ENCODE measurements at places on chromosomes 6 and 20.

DNA sequence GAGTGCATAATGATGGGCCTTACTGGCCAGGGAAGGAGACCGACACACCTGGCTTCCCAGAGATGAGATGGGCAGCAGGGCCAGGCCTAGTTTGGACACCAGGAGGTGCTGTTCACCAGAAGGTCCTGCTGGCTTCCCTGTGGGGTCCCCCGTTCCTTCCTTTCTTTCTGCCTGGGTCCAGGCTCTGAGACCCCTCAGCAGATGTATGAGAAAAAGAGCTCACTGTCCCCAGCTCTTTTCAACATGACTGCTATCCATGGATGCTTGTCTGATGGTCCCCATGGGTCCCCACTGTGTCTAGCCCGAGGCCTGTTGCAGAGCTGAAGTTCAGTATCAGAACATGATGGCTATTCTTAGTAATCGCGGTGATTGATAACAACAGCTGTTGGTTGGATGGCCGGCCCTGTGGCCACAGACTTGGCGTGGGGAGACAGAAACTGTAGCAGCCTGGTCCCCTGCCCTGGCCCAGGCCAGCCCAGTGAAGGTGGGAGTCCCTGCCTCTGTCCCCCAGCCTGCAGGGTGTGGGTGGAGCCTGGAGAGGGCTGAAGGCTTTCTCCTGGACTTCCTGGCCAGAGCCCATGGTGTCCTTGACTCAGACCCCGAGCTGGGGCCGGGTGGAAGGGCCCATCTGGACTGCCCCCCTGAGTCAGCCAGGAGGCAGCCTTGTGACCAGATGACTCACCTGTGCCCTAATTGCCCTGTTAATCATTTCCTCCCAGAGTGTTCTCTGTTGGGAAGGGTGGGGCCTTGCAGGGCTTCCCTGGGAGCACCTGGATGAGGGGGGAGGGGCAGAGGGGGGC lies 9.9 kb upstream of the BAK1 start:
- no peak for DNase-seq

- no peak for DNase-seq
These were observed 1223.6 kb upstream of the GJE1 start for GRCh38 chr6:140909156-140909555.

DNA sequence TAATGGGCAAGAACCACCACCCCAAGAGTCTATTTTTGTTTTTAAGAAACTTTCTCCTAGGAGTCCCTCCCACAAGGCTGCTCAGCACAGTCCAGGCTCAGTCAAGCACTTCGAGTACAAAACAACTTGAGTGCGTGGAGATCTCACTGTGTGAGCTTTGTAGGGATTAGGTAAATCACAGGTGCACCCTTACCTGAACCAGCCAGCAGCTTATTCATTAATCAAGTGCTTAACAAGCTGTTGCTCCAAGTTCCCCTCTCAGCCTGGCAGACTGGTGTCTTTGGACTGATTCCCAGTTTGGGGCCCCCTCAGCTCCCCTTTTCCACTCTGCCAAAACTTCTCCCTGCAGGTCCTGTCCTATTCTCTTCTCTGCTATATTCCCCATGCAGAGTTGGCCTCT lies 133.1 kb downstream of the LY86 start:
- no peak for DNase-seq

- no peak for DNase-seq
These were observed 154.6 kb downstream of the ADAT2 start for GRCh38 chr6:143295932-143296331.

GRCh38 chr6:131597446-131597845 lies 24.4 kb downstream of the ARG1 start:
- no peak for DNase-seq

DNA sequence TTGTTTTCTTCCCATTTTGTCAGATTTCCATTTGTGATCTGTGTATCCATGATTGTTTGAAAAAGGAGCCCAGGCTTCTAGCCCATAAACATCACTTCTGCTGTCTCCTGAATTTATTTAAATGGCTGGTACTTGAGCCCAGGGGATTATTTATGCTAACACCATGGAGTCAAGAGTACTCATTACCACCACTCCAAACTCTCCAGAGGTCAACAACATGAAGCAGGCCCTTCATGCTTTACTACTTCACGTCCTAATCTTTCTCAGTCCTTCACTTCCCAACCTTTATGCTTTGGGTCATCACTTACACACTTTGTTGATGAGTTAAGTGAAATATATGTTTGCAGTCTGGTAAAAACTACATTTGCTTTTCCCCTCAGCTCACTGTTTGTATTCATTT lies 247.8 kb downstream of the BMP2 start:
- DNase-seq = no peak

DNA sequence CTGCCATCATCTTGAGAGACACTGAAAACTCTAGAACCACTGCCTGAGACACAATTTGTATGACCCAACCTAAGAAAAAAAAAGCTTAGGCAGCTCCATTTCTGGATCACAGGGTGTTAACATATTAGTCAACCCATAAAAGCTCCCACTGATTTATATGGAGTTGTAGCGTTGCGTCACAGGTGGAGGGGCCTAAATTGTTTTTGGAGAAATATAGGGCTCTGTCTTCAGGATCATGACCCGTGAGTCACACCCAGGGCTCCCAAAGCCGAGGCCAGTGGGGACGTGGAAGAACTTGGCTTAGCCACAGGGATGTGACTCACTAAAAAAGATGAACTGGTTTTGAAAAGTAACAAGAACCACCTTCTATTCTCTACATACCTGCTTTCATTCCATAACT lies 116.5 kb upstream of the BMP2 start:
- no peak for DNase-seq

GRCh38 chr6:163525926-163526325 lies 111.4 kb downstream of the QKI start:
- DNase-seq = no peak

DNA sequence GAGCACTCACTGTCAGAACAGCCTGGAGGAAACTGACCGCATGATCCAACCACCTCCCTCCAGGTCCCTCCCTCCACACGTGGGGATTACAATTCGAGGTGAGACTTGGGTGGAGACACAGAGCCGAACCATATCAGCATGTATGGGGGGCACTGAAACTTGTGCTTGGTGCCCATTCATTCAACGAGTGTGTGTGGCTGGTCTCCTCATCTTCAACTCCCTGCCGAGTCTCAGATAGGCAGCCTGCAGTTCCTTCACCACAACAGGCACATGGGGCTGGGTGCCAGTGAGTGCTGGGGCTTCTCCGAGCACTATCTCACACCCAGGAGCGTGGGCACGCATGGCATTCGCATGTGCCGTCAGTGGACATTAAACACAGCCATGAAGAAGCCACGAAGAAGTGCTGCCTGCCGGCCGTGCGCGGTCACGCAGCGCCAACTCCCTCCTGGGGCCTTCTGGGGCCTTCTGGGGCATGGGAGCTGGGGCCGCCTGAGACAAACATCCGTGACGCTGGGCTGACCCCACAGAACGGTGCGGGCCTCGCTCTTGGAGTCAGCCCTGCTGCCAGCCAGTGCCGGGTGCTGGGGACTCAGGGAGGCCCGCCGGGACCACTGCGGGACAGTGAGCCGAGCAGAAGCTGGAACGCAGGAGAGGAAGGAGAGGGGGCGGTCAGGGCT lies 714 bp upstream of the RTEL1 start:
- DNase-seq = no peak

GRCh38 chr6:116512111-116512559 lies 696 bp downstream of the CALHM5 start:
- DNase-seq = no peak

DNA sequence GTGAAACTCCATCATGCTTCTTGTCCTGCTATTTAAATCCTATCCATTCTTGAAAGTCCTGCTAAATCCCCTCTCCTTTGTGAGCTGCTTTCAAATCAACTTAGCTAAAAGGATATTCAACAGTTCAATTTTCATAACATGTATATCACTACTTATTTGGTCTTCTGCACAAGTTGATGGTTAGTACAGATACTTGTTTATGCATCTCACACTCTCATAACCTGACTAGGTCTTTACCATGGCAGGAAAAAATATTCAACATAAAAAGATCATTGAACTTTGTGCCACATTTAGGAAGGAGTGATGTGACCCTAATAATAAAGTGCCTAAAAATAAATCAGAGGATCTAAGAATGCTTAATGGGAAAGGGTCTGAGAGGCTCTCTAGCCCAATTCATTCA lies 148.2 kb downstream of the RALGAPA2 start:
- DNase-seq = no peak

- peak; percentile 42 for DNase-seq
These were observed 128.3 kb downstream of the MAP3K7 start for GRCh38 chr6:90458353-90459224.

DNA sequence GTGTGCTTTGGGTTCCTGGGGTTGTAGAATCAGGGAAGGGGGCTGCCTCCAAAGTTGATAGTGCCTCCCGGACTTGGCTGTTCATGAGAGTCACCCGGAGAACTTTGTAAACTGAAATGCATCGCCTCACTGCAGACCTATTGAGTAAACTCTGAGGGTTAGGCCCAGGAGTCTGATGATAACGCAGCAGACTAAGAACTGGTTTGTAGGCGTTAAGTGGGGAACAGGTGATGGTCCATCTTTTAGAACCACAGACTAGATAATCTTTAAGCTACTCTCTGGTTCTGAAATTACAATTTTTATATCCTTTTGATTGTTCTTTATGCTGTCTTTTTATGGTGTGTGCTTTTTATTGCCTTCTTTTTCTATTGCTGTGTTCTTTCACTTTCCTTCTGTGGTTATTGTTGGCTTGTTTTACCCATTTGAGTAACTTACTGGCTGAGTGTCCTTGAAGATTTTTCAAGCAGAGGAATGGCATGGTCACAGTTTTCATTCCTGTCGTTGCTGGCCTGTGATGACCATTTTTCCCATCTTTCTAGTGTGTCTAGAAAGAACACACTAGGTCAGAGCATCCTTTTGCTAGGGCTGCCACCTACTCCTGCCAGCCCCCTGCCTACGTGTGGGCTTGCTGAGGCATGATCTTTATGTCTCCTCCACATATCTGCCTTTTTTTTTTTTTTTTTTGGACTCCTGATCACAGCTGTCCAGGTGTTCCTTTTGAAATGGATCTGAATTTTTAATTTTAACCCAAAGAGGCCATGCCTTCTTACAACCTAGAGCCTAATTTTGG lies 30.9 kb downstream of the LRRC1 start:
- DNase-seq = no peak

DNA sequence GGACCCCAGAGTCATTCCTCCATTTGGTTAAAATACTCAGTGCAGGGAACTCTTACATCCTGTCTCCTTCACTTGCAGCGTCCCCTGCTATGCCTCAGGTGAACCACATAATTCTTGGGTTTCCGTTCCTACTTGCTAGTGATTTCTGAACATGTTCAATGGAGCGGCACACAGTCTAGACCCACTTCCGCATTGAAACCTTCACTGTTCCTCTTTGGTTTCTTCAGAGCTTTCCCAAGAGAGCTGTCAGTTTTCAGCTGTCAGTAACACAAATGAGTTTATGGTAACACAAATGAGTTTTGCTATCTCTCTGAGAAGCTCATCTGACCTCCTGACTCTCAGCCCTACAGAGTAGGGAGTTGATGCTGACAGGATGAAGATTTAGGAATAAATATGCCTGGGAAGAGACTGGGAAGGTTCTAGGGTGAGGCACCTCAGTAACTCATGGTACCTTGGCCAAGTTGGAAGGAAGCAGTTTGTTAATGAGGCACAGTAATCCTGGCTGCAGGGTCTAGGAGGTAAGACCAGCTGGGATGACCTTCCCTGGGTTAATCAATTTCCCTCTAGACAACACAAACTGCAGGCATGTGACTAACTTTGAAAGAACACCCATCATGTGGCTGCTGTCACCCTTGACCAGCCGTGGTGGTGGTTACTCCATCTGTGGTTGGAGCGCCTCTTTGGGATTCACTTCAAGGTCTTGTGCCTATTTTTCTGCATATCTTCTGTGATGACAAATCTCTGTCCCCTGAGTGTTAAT lies 5.4 kb downstream of the SYS1 start:
- DNase-seq = peak; percentile 13

- DNase-seq = no peak
These were observed 14.4 kb upstream of the SLC22A23 start for GRCh38 chr6:3471286-3471685.

- DNase-seq = no peak
These were observed 57.8 kb upstream of the TAB2 start for GRCh38 chr6:149259753-149260152.

GRCh38 chr6:3446184-3446583 lies 10.7 kb downstream of the SLC22A23 start:
- no peak for DNase-seq

DNA sequence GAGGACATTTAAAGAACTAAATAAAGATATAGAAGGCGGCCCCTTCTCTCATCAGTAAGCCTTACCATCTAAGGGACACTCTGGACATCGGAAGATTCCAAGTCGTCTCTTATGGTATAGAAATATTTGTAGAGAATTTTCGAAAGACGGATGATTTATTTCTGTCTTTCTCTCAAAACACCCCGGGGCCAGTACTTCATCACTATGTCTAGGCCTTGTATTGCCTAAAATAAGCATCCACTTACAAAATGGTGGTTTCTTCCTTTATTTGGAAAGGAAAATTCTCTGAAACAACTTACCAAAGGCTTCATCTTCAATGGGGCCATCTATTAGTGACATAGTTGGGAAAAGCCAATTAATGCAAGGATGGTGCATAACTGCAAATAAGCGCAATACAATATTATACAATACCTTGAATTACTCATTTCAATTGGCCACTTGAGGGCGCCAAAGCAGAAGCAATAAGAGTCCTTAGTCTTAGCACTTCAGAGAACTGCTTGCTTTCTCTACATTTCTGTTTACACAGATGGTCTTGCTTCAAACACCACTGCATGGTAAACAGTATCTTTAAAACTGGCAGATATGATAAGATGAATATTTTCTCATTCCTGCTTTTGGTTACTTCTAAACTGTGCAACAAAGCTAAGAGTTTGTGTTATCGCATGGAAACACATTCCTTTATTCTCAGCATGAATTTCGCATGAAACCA lies 113.2 kb downstream of the VIP start:
- DNase-seq = peak; percentile 65

GRCh38 chr20:25054096-25054820 lies 3.7 kb downstream of the ACSS1 start:
- no peak for DNase-seq

GRCh38 chr6:158026901-158027589 lies 45.4 kb downstream of the SYNJ2 start:
- no peak for DNase-seq

- DNase-seq = no peak
These were observed 58.8 kb upstream of the SLCO4A1 start for GRCh38 chr20:62583424-62583920.

Measured in effector CD4-positive, alpha-beta T cell (primary cell).